ENCODE measurements at places on chromosomes 1 and 21. TPM values are rescaled to one million over a fixed set of nuclear protein-coding genes. Genes with fewer than 3 reads are reported as not detected.

DNA sequence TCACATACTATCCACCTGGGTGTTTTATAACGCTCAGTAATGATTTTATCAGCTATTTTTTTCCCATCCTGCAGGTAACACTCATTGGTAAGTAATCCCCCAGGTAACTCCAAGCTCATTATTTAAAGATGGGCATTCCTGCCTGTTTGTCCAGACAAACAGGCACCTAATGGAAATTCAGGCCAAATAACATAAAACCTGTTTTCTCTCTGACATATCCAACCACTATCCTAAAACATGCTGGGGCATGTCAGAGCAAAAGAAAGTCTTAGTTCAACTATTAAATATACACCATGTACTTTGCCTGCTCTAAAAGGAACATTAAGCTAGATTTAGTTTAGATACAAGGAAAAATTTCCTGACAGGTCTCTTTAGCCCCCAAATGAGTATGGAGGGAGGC lies 987.7 kb downstream of the TTLL7 start:
- no peak for DNase-seq

GRCh38 chr21:29104239-29104708 lies 26.2 kb upstream of the MAP3K7CL start:
- no peak for DNase-seq

- peak; percentile 38 for DNase-seq
These were observed 53.6 kb downstream of the CHODL start for GRCh38 chr21:18298228-18298627.

- peak; percentile 92 for DNase-seq
These were observed at the start of gene LAMC1 for GRCh38 chr1:183023146-183023600. TSS of gene LAMC1 (plus strand) at chr1:183023420. CDS start at chr1:183023717, 297 bp downstream.

- DNase-seq: no peak
These were observed 40.1 kb downstream of the ARHGEF16 start for GRCh38 chr1:3494321-3495308.

- DNase-seq: no peak
These were observed 60.7 kb upstream of the TEKT2 start for GRCh38 chr1:36023098-36023769.

Gene OR10J1
- not detected for total RNA-seq

Gene SLC1A7
- 0.07 TPM for total RNA-seq

Gene CD101
- 1.3 TPM for total RNA-seq

Gene SPRR5
- not detected for total RNA-seq
